T follicular helper cell (primary cell): ENCODE measurements at places on chromosomes 7 and 10.

GRCh38 chr10:97547962-97548361, 24.6 kb upstream of the ANKRD2 start:
- DNase-seq = no peak

DNA sequence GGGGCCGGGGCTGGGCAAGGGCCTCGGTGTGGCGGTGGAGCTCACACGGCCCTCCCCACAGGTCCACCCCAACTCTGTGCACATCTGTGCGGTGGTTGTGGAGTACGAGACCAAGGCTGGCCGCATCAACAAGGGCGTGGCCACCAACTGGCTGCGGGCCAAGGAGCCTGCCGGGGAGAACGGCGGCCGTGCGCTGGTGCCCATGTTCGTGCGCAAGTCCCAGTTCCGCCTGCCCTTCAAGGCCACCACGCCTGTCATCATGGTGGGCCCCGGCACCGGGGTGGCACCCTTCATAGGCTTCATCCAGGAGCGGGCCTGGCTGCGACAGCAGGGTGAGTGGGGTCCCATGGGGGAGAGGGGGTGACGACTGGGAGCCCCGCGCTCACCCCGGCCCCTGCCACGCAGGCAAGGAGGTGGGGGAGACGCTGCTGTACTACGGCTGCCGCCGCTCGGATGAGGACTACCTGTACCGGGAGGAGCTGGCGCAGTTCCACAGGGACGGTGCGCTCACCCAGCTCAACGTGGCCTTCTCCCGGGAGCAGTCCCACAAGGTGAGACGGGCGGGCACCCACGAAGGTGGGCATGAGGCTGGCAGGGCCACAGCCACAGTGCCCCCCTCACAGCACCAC, 8.8 kb downstream of the TMEM120A start:
- DNase-seq = no peak

DNA sequence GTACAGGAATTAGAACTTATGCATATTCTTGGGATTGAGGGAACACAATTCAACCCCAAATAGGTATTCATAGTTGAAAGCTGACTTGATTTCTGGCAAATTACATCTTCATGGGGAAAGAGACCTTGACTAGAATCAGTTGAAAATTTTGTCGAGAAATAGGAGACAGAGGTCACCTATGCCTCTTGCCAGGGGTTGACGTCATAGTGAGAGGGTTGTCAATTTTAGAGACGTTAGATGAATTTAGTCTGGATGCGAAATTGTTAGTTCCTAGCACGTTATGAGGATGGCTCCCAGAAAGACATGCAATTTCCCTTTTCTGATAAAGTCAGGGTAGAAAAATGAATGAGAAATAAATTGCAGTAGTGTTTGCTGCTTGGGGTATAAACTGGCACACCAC, 59.3 kb downstream of the SEC61G start:
- DNase-seq = no peak

DNA sequence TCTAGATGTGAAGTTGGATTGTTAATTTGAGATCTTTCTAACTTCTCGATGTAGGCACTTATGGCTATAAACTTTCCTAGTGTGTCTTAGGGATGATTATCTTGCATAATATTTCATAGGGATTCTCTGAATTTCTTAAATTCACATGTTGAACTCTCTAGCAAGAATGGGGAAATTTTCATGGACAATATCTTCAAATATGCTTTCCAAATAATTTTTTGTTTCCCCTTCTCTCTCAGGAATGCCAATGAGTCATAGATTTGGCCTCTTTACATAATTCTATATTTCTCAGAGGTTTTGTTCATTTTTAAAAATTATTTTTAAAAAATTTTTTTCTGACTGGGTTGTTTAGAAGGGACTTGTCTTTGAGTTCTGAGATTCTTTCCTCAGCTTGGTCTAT, 68.9 kb downstream of the MGAM2 start:
- no peak for DNase-seq

GRCh38 chr7:81300753-81301152, 381.9 kb upstream of the SEMA3C start:
- no peak for DNase-seq

DNA sequence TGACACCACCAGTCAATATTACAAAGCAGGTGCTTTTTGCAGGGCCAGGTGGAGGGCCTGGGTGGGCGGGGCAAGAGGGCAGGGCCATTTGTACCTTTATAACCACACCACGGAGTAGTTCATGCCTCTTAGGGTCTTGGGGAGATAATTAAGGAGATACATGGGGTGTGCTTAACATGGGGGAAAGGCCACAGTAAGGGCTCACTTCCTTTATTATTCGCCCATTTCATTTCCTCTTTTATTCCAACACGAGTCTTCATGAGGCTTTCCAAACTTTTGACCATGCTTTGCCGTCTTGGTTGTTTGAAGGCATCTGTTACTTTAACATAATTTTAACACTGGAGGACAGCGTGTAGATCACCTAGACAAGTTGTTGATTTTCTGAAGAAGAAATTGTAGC, 33.3 kb upstream of the LYZL2 start:
- DNase-seq = no peak

DNA sequence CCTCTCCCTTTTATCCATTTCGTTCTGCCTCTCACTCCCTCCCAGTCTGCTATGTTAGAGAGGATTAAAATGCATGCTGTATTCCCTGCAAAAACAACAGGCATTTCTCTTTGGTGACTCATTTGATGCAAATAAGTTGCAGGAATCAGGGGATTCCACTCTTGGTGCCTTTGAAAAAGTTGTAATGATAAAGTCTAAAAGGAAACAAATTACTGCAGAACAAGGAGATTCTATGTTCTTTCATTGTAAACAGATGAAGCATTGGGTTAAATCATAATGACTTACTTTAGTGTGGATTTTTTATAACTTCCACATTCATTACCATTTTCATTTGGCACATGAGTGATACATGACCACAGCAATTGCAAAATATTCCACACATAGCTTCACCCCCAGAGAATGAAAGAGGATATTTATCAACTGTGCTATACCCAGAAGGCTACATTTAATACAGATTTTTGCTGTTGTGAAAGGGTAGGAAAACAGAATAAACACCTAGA, 33.4 kb upstream of the ABLIM1 start:
- DNase-seq = no peak

DNA sequence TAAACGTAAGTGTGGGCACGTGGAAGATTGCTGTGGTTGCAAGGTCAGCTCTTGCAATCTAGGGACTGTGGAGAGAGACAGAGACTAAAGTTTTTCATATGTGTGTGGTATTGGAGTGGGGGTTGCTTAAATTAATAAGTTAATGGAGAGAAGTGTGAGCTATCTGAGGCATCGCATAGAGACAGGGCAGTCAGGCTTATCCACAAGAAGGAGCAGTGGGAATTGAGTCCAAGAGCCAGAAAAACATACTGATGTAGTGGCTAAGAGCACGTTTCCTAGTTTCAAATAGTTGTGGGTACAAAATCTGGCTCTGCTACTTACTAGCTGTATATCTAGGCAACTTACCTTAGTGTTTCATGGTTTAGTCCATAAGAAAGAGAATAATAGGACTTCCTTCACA, 65.8 kb downstream of the SORCS3 start:
- DNase-seq = no peak
